ENCODE measurements at places on chromosomes 5 and 9. TPM values are rescaled to one million over a fixed set of nuclear protein-coding genes. Genes with fewer than 3 reads are reported as not detected.

Gene ANKDD1B
- total RNA-seq, result 0.93 TPM

GRCh38 chr5:79456890-79457583 lies 56.9 kb downstream of the HOMER1 start:
- no peak for DNase-seq

DNA sequence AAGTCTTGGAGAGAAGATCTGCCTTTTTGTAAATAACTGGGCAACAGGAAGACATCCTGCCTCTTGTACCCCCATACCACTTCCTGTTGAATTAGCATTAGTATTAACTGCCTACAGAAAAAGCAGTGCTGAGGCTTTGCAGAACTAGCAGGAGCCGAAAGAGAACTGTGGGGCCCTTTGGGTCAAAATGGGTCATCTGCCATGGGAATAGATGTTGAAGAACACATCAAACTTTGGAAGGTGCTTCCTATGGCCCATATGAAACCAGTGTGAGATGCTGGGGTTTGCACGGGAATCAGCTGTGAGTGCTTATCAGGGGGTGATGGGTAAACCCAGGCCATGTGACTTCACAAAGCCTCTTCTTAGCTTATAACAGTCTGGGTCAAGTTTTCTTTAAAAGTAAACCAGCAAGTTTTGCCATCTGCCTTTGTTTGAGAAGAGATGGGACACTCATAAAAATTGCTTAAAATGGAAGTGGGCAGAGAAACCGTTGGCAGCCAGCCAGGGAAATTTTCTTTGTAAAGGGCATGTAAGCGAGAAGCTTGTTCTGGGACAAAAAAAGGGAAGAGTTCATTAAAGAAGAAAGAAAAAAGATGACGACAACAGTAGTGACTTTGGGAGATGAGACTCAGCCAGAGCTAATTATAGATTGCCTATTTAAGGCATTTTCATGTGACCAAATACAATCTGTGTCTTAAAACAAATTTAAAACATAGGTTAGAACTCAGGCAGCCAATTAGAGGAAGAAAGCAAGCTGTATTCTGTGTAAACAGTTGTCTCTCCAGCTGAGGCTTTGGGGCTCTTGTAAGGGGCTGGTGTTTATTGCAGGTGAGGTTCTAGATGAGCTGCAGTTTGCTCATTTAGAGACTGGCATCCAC lies 4.4 kb downstream of the SLC25A25 start:
- no peak for DNase-seq

GRCh38 chr5:116032094-116032517 lies at the start of gene ARL14EPL:
ARL14EPL (plus strand) TSS chr5:116032472; CDS start chr5:116051466, 18,994 bp downstream.
- DNase-seq, result no peak

GRCh38 chr5:179963375-179963774 lies 55.7 kb upstream of the TBC1D9B start:
- DNase-seq, result no peak

Gene PFN3
- not detected for total RNA-seq

DNA sequence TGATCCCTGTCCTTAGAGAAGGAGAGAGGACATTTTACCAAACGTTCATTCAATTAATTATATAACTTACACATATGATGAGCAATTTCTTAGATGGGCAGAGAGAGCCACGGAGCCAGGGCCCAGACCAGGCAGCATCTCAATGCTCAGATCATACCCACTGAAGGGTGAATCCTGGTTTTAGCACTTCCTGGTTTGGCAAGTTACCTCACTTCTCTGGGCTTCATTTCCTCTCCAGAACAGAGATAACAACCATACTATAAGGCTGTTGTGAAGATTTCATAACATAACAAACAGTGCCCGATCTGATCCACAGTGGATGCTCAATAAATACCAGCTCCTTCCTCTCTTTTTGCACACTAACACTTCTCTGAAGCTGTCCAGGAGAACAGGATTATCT lies 271.1 kb downstream of the DENND1A start:
- no peak for DNase-seq

- no peak for DNase-seq
Observed at GRCh38 chr9:34426347-34427074, 31.9 kb downstream of the FAM219A start.

GRCh38 chr9:20526500-20527319 lies 95.6 kb downstream of the MLLT3 start:
- DNase-seq, result no peak

DNA sequence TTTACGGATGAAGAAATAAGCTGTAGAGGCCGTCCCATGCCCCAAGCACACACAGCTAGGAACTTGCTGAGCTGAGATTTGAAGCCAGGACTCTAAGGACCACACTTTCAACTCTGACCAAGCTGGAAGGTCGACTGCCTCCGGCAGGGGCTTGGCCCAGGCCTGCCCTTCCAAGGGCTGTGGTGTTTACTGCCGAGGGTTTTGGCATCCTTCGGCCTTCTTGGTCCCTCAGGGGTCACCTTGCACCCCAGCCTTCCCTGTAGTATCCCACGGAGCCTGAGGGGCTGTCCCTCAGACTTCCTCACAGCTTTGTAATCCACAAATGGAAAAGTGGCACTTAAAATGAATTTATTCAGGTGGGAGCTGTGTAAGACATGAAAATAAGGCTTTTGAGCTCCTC lies 83.7 kb upstream of the SPRY4 start:
- DNase-seq, result no peak

Gene GRXCR2
- not detected for total RNA-seq

DNA sequence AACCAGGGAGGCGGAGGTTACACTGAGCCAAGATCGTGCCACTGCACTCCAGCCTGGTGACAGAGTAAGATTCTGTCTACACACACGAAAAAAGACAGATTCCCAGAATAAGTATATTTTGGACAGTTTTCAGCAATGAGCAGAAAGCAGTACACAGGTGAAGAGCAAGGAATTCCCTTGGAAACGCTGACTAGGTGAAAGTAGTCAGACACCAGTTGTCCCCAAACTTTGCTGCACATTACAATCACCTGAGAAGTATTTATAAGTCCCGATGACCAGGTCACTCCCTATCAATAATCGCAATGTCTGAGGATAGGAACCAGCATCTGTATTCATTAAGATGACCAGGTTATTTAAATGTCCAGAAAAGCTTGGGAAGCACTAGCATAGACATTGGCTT lies 78.3 kb downstream of the CPLANE1 start:
- no peak for DNase-seq

- no peak for DNase-seq
Observed at GRCh38 chr5:69512740-69513260, 20.2 kb downstream of the OCLN start.

Gene COL15A1
- total RNA-seq, result 0.68 TPM

DNA sequence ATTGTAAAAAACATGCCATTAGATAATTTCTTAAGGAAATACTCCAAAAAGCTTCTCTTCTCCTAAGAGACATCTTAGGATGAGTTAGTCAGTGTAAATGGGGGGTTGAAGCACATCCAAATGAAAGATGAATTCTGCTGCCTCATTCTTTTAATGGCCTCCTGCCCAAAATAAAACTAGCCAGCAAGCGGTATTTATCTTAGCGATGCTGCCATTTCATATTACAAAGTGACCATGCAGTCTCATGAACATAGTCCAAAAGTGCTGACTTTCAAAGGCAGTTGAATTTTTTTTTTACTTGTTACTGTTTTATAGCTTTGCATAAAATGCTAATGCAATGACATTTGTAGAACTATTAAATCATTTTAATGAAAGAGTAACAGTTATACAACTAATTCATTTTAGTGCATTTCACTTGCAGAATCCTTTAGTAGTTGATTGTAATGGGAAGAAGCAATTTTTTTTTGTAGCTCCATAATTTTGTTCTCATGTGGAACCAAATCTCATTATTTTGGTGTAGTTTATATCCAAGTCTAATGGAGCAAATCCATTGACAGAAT lies 151.5 kb downstream of the CAVIN4 start:
- DNase-seq, result no peak

GRCh38 chr5:14200312-14200990 lies 57.3 kb downstream of the TRIO start:
- no peak for DNase-seq

GRCh38 chr5:31492869-31493268 lies 39.0 kb downstream of the DROSHA start:
- DNase-seq, result no peak

DNA sequence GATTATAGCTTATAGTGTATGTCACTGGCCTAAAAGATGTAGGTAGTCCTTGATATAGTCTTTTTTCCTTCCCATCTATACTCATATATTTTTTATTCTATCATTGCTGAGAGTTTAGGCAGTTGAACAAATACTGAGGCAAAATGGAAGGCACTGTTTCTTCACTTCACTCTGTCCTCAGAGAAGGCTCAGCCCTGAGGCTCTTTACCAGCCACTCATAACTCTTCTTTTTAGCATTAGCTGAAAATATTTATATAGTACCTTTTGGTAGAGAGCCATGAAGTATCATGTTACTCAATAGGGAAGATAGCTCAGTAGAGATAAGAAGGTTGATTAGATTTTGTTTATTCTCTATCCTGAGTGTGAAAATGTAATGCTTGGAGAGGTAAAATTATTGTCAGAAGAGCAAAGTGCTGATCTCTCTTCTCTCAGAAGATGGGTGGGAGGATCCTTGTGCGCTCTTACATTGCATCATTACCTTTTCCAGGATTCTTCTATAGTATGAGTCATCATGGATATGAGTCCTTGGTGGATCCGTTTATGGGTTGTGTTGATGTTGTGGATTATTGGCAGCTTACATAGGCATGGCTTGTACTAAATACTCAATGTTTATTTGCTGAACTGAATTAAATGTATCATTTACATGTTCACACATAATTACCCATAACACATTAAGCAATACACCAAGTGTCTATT lies 88.1 kb downstream of the ANXA1 start:
- no peak for DNase-seq

Gene LCN15
- 0.93 TPM for total RNA-seq

DNA sequence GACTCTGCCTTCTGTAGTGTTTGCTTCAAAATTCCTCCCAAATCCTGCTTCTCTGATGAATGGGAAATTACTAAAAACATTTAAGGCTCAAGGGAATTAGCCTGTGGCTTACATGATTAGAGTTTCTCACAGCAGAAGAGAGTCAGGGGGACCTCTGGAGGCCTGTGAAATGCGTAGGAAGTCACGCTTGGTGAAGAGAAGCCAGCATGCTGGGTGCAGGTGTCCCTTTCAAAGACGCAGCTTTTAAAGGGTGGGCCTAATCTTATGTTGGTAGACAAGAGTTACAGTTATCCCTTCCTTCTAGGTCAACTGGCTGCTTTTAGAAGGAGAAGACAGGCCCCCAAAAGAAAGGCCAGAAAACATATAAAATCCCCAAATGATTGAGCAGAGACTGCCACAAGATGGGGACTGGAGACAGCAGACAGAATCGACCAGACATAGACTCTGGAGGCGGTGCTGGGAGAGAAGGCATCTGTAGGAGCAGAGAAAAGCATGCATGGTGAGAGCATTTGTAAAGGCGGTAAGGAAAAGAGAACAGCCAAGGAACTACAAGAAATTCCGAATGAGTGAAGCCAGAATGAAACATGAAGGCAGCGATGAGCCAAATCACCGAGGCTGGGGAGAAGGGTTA lies 42.3 kb downstream of the B4GALT1 start:
- DNase-seq, result no peak

DNA sequence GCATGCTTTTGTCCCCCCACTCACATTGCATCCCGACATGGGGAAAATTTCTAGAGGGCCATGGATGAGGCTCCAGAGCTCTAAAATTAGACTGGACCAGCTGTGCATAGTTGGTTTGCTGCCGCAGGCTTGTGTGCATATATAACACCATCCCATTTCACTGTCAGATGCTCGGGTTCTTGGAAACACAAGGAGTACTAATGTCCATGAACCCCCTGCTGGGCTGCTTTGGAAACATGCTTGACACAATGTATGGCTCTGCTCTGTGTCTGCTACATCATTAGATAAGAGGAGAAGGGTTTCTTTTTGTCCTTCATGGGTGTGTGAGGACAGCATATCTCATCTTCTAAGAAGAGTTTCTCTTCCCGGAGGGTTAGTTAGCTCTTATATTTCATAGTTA lies 292.1 kb upstream of the RORB start:
- no peak for DNase-seq

GRCh38 chr5:103866169-103866568 lies 303.6 kb upstream of the NUDT12 start:
- no peak for DNase-seq
